ENCODE measurements at places on chromosomes 7 and 10.

- no peak overlapping the region for H3K27ac ChIP-seq
- DNase-seq = no peak
- no peaks in the 10 kb centered on the region for H3K4me1 ChIP-seq
- no peak overlapping the region for H3K4me3 ChIP-seq
These were observed 2.6 kb upstream of the ZNF746 start for GRCh38 chr7:149500201-149500600.

GRCh38 chr7:121796936-121797656 is 75.9 kb upstream of the PTPRZ1 start:
- no peaks in the 10 kb centered on the region for H3K36me3 ChIP-seq
- peak overlapping the region; percentile 43 for H3K27ac ChIP-seq
- DNase-seq = no peak
- H3K4me1 ChIP-seq = peaks cover 20% of the 10 kb centered on the region

GRCh38 chr10:95660283-95660682 is 3.8 kb upstream of the ALDH18A1 start:
- no peaks in the 10 kb centered on the region for H3K27me3 ChIP-seq
- no peaks in the 10 kb centered on the region for H3K4me1 ChIP-seq
- H3K27ac ChIP-seq = no peak overlapping the region
- no peak overlapping the region for H3K4me3 ChIP-seq

GRCh38 chr10:86803156-86803555 is 46.7 kb downstream of the BMPR1A start:
- H3K27me3 ChIP-seq = no peaks in the 10 kb centered on the region
- H3K27ac ChIP-seq = no peak overlapping the region
- no peak for DNase-seq
- H3K4me3 ChIP-seq = no peak overlapping the region

GRCh38 chr10:71746344-71747037 is 26.8 kb downstream of the VSIR start:
- no peaks in the 10 kb centered on the region for H3K36me3 ChIP-seq
- H3K27ac ChIP-seq = no peak overlapping the region
- H3K4me1 ChIP-seq = peaks cover 3% of the 10 kb centered on the region
- DNase-seq = no peak

- no peak for DNase-seq
- H3K27ac ChIP-seq = no peak overlapping the region
- H3K4me3 ChIP-seq = no peak overlapping the region
These were observed 108.9 kb downstream of the TPST1 start for GRCh38 chr7:66313886-66314568.

- H3K4me3 ChIP-seq = no peak overlapping the region
- H3K27ac ChIP-seq = no peak overlapping the region
- no peaks in the 10 kb centered on the region for H3K36me3 ChIP-seq
- DNase-seq = no peak
- no peaks in the 10 kb centered on the region for H3K4me1 ChIP-seq
- H3K27me3 ChIP-seq = no peaks in the 10 kb centered on the region
These were observed 93.5 kb downstream of the NRP1 start for GRCh38 chr10:33240931-33241330.

- H3K4me1 ChIP-seq = peaks cover 6% of the 10 kb centered on the region
- H3K27me3 ChIP-seq = no peaks in the 10 kb centered on the region
- H3K27ac ChIP-seq = no peak overlapping the region
- no peaks in the 10 kb centered on the region for H3K36me3 ChIP-seq
- no peak for DNase-seq
These were observed 84.4 kb upstream of the NANOS1 start for GRCh38 chr10:118944959-118945633.

DNA sequence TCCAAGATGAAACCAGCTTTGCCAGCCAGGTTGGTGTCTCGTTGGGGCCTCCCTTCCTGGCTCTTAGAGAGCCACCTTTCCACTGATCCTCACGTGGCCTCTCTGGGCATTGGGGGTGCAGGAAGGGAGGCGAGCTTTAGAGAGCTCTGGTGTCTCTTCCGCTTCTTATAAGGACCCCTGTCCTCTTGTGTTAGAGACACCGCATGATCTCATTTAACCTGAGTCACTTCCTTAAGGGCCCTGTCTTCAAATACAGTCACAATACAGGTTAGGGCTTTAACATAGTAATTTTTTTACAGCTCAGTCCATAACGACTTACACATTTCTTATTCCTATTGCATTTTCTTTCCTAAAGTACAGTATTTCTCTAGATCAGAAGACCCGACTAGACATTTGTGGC is 535.8 kb downstream of the SDK1 start:
- H3K4me3 ChIP-seq = no peak overlapping the region
- no peaks in the 10 kb centered on the region for H3K27me3 ChIP-seq
- H3K27ac ChIP-seq = no peak overlapping the region
- no peak for DNase-seq

DNA sequence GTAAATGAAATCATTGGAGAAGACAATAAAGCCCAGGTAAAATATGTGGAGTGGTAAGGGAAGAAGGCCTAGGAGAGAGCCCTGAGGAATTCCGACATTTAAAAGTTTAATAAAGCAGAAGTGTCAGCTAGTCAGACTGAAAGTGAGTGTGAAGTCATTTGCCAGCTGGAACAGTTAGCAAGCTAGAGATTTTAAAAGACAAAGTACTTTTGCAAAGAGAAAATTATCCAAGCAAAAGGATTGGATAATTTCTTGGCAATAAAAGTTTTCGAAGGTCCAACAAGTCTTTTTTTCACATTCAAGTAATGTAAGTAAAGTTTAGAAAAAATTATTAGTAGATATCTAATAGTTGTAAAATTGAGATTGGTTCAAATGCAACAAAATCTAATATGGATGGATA is 27.1 kb upstream of the SEMA3C start:
- no peaks in the 10 kb centered on the region for H3K27me3 ChIP-seq
- no peak overlapping the region for H3K27ac ChIP-seq
- H3K4me1 ChIP-seq = no peaks in the 10 kb centered on the region
- no peak for DNase-seq
- H3K36me3 ChIP-seq = no peaks in the 10 kb centered on the region
- no peak overlapping the region for H3K4me3 ChIP-seq

DNA sequence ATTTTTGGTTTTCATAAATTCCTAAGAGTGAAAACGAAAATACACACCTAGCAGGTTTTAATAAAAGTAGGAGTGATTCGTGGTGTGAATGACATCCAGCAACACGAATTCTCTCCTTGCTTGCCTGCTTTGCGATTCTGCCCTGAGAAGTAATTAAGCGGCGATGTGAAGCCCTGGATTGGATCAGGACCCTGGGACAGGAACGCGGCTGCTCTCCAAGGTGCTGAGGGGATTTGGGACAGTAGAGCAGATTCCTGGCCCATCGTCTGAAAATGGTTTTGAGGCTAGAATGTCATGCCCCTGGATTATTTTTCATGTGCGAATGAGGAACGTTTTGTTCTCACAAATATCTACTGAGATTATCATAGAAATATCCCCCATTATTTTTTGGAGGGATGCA is 7.8 kb downstream of the NPS start:
- H3K4me3 ChIP-seq = no peak overlapping the region
- H3K27ac ChIP-seq = no peak overlapping the region
- H3K36me3 ChIP-seq = no peaks in the 10 kb centered on the region

- DNase-seq = no peak
- H3K36me3 ChIP-seq = peaks cover 9% of the 10 kb centered on the region
- no peaks in the 10 kb centered on the region for H3K4me1 ChIP-seq
- no peaks in the 10 kb centered on the region for H3K27me3 ChIP-seq
These were observed 19.4 kb downstream of the SCRN1 start for GRCh38 chr7:29970158-29970557.

DNA sequence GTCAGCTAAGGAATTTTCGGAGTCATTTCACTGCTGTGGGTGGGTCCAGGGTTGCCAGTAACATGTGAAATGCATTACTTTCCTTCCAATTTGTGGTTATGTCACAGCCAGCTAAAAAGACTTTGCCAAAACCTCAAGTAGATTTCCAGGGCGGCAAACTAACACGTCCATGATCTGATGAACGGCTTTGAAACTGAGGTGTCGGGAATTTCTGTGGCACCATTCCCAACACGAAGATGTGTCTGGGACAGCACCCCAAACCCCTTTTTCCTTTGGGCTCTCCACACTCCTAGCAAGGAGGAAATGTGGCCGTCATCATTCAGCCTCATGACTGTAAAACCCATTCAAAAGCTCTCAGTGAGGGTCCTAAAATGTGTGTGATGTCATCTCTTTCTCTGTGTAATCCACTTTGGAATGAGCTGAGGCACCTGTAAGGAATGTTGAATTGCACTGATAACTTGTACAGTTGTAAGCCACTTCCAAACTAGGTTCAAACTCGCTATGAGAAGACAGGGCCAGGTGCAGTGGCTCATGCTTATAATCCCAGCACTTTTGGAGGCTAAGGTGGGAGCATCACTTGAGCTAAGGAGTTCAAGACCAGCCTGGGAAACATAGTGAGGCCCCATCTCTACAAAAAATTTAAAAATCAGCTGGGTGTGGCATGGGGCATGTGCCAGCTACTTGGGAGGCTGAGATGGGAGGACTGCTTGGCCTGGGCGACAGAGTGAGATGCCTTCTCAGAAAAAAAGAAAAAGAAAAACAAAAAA is 146.1 kb upstream of the FRMD4A start:
- H3K4me3 ChIP-seq = no peak overlapping the region
- no peaks in the 10 kb centered on the region for H3K4me1 ChIP-seq
- DNase-seq = no peak
- H3K36me3 ChIP-seq = no peaks in the 10 kb centered on the region
- no peak overlapping the region for H3K27ac ChIP-seq

DNA sequence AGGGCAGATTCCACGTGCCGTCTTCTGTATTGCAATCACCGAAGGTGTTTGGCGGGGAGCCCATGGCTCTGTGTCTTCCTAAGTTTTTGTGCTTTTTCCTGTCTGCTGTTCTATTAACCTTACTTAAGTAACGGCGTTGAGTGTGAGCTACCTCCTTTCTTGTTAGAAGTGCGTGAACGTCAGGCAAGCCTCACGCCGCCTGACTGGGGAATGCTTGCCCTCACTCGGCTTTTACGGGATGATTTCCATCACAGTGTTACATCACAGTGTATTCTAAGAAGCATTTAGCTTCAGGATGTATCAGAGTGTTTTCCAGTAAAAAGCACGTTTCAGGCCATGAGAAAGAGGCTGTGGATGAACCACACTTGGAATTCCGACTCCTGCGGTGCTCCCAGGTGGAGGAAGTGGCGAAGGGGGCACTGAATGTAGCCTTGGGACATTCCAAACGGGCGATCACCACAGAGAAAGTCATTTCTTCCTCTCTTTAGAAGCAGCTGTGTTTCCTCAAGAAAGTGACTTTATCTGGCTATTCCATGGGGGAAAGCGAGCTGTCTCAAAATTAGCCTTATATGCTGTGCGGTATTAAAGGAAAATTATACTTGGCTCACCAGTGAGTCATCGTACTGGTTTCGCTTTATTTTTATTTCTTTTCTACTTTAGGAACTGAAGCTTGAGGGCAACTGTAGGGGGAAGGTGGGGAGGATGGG is 290.7 kb downstream of the KLF6 start:
- H3K27me3 ChIP-seq = no peaks in the 10 kb centered on the region
- no peak for DNase-seq
- H3K4me1 ChIP-seq = no peaks in the 10 kb centered on the region
- no peaks in the 10 kb centered on the region for H3K36me3 ChIP-seq
- H3K4me3 ChIP-seq = no peak overlapping the region
- H3K27ac ChIP-seq = no peak overlapping the region

- DNase-seq = no peak
- 0 out of 2 replicates have a peak, but pooled peaks cover 2% of the 10 kb centered on the region for H3K27me3 ChIP-seq
- no peak overlapping the region for H3K27ac ChIP-seq
- no peaks in the 10 kb centered on the region for H3K36me3 ChIP-seq
- H3K4me3 ChIP-seq = no peak overlapping the region
These were observed 63.3 kb downstream of the C10orf143 start for GRCh38 chr10:130047336-130047735.

GRCh38 chr10:95290461-95291364 is at the start of gene PDLIM1:
Gene PDLIM1 (minus strand): TSS chr10:95291003. CDS start chr10:95290915, 88 bp downstream.
- H3K27me3 ChIP-seq = peaks cover 2% of the 10 kb centered on the region
- DNase-seq = peak; percentile 83
- H3K27ac ChIP-seq = peak within 1 kb of the TSS; percentile 29
- H3K4me1 ChIP-seq = peaks cover 14% of the 10 kb centered on the region
- H3K36me3 ChIP-seq = no peaks in the 10 kb centered on the region

GRCh38 chr7:8444468-8444769 is 11.0 kb downstream of the NXPH1 start:
- H3K27ac ChIP-seq = no peak overlapping the region
- no peak for DNase-seq
- H3K36me3 ChIP-seq = no peaks in the 10 kb centered on the region

GRCh38 chr7:117114272-117114671 is 161.0 kb downstream of the ST7 start:
- no peak overlapping the region for H3K27ac ChIP-seq
- no peaks in the 10 kb centered on the region for H3K36me3 ChIP-seq
- no peaks in the 10 kb centered on the region for H3K27me3 ChIP-seq
- peaks cover 14% of the 10 kb centered on the region for H3K4me1 ChIP-seq
- no peak for DNase-seq
- H3K4me3 ChIP-seq = no peak overlapping the region

DNA sequence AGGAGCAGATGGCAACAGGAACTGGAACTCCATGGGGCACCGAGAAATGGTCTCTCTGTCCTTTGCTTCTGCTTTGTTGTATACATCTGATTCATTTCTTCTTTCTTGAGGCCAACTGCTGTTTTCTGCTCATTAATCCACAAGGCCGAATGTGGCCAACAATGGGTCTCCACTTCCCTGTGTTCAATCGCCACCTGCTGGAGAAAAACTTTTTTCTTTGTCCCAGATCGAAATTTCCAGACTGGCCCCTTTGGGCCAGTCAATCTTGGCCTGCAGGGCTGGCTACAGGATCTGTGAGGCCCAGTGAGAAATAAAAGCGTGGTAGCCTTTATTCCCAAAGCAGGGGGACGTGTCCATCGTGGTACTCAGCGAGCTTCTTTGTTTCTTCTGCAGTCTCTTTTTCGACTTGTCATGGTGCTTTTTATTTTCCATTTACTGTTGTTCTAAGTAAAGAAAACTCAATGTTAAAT is 58.8 kb downstream of the PARP12 start:
- no peak overlapping the region for H3K4me3 ChIP-seq
- DNase-seq = peak; percentile 64
- no peaks in the 10 kb centered on the region for H3K27me3 ChIP-seq
- H3K36me3 ChIP-seq = no peaks in the 10 kb centered on the region

DNA sequence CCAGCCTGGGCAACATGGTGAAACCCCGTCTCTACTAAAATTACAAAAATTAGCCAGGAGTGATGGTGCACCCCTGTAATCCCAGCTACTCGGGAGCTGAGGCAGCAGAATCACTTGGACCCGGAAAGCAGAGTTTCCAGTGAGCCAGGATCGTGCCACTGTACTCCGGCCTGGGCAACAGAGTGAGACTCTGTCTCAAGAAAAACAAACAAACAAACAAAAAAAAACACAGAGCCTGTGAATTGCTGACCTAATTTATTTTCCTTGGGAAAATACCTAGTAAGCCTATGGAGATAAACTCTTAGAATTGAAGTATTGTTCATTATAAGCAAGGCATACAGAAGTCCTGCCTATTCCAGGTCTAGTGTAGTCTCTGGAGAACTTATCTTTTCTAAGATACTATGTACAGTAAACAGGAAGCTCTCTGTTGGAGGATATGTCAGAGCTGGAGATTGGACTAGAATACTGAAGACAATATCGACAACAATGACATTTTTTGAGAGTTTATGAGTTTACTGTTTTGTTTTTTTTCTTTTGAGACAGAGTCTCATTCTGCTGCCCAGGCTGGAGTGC is 14.9 kb downstream of the GTF2I start:
- DNase-seq = no peak
- no peaks in the 10 kb centered on the region for H3K36me3 ChIP-seq
- no peaks in the 10 kb centered on the region for H3K27me3 ChIP-seq
- H3K4me3 ChIP-seq = no peak overlapping the region
- no peak overlapping the region for H3K27ac ChIP-seq
- no peaks in the 10 kb centered on the region for H3K4me1 ChIP-seq
